ENCODE measurements at places on chromosomes 7 and 10.
A peak's percentile ranks its signal among the peaks of the same experiment; 100 is the strongest.

DNA sequence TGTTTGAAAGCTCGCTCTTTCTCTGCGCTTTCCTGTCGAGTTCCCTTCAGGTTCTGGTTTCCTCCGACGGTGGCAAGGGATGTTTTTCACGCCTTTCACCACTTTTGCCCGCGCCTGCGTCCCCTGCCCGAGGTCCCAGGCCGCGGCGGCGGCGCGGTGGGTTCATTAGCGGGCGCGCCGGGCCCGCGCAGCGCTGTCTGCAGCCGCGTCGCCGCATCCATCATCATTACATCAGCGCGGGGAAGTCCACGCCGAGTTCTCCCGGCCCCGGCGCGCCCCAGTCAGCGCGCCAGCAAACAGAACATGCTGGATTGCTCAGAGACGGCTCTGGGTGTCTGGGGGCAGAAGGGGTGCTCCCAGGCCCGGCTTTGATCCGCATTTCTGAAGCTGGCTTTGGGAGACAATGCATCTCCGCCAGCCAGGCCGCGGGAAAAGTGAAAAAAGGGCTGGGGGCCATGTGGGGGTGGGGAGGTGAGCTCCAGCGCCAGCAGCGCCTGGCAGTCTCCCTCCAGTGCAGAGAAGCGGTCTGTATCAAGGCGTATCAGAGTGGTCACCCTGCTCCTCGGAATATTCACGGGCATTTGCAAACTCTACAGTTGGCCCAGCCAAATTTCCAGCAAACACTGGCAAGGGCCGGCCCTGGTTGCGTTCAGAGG is 8.9 kb downstream of the GLI3 start:
- DNase-seq: no peak

GRCh38 chr7:87878208-87878735 is 2.0 kb downstream of the DBF4 start:
- no peak for DNase-seq

GRCh38 chr7:146296028-146296427 is 179.4 kb downstream of the CNTNAP2 start:
- no peak for DNase-seq

DNA sequence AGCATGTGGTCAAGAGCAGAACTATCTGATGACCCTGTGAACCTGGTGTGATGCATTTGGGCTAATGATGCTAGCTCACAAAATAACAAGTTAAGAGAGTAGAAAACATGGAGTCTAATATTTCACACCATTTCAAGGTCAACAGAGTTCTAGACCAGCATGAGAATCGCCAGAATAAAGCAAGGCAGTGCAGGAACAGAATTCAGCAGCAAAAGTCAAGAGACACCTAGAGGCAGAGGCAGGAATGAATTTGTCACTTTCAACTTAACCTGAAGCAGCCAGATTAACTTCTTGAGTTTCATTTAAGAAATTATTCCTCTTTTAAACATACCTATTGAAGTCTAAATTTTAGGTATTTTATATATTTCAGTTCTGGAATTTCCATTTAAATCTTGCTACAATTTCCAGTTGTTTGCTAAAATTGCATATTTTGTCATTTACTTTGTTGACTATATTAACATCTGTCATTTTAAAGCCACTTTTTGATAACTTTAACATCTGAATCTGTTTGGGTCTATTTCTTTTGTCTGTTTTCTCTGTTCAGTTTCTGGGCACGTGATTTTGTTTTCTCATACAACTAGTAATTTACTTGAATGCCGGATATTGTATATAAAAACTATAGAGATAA is 44.2 kb upstream of the PRSS58 start:
- no peak for DNase-seq

DNA sequence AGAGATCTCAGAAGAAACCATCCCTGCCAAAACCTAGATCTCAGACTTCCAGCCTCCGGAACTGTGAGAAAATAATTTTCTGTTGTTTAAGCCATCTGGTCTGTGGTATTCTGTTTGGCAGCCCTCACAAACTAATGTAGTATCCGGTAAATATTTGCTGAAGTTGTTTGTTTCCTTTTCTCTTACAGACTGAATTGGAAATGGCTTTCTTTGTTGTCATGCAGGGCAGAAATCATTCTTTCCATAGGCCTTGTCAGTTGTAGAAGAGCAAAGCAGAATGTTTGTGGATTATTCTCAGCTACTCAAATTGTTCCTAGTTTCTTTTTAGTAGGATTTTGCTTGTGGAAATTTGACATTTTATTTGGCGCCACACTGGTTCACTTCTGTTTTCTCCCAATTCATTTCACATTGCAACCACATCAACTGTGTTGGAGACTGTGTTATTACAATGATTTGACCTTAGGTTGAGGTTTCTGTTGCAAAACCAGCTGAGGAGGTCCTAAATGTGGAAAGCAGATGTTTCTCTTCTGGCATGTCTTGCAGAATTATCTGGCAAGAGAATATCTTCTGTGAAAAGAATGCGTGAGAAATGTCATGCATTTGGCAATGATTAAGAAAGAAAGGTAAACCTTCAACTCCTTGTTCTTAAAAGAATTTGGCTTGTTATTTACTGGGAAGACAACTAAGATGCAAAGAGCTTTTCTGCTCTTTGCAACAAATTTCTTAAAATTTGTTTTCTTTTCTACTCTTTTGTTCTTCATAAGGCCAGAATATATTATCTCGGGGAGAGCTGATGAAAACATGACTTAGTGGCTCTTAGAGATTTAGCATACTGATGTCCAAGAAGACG is 25.8 kb downstream of the ACTA2 start:
- DNase-seq: peak; percentile 91

DNA sequence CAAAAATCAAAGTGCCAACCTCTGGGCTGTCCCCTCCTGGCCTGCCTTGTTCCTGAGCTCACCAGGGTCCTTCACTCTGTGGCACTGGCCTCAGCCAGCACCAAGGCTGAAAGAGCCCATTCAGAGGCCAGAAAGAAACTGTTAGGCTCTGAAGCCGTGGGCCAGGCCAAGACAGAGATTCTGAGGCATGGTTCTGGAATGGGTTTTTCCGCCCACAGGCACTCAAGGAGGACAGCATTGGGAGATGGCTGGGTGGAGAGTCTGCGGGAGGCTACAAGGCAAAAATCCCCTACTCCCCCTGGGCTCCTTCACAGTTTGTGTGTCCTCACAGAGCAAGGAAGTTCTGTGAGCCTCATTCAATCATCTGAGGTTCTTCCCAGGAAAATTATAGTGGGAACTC is 31.7 kb downstream of the GRIFIN start:
- peak; percentile 33 for DNase-seq

- DNase-seq: no peak
Measured at GRCh38 chr10:45399113-45399512, 25.1 kb downstream of the ALOX5 start.

DNA sequence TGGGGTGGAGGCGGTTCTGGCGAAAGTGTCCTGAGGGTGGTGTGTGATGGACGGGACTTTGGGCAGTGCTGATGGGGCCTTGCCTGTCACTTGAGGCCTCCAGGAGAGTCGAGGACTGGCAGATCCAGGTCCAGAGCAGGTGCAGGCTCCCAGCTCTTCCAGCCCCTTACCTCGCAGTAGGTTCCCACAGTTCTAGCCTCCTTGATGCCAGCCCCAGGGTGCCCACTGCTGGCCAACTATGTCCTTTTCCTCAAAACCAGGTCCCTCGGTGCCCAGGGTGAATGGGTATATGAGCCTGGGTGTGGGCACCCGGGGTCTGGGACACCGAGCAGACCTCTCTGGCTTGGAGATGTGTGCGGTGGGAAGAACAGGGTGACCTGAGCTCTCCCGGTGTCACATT is 8.3 kb downstream of the FAM20C start:
- no peak for DNase-seq

GRCh38 chr10:120221873-120222485 is 235.0 kb upstream of the PLPP4 start:
- DNase-seq: no peak

GRCh38 chr7:131272086-131272485 is 55.6 kb upstream of the MKLN1 start:
- no peak for DNase-seq

GRCh38 chr10:129755621-129756020 is 208.5 kb downstream of the EBF3 start:
- DNase-seq: no peak

- no peak for DNase-seq
Measured at GRCh38 chr7:69654381-69654780, 56.1 kb downstream of the AUTS2 start.

DNA sequence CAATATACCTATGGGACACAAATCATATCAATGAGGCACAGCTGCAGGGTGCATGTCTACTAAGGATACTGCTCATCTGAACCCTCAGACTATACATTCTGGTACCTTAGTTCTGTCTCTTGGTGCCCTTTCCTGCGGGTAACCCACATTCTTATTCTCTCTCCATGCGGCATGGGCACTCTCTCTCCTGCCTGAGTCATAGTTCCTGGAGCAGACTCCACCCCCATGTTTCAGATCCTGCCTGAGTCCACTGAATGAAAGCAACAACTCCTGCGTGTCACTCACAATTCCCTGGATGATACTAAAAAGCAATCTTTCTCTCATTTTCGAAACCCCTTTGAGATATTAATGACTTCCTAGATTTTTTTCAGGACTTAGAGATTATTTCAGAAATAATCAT is 653.1 kb upstream of the C7orf33 start:
- DNase-seq: no peak

DNA sequence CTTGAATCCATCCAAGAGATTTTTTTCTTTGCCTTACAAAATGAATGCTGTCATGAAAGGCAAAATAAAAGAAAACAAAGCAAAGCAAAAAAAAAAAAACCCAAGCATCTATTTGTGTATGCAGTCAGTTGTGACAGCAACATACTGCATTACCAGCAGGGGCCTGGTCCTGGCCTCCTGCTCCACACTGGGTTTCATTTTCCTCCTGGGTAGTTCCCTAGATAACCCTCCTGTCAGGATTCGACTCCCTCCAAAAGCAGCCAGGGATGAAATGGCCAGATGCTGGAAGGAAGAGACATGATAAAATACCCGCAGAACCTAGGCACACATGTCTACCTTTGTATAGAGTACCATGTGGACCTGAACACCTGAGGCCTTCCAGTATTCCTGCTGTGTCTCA is 148.6 kb downstream of the NRCAM start:
- DNase-seq: no peak

GRCh38 chr10:17216217-17216900 is 11.7 kb upstream of the VIM start:
- DNase-seq: no peak

Data from AG04450 (cell line).